ENCODE measurements at places on chromosomes 11 and 22.

GRCh38 chr22:38696606-38697424 is 3.9 kb downstream of the JOSD1 start:
- H3K36me3 ChIP-seq, result no peaks in the 10 kb centered on the region
- peak overlapping the region; percentile 88 for H3K27ac ChIP-seq
- peak overlapping the region; percentile 85 for H3K4me3 ChIP-seq
- H3K4me1 ChIP-seq, result peaks cover 33% of the 10 kb centered on the region

DNA sequence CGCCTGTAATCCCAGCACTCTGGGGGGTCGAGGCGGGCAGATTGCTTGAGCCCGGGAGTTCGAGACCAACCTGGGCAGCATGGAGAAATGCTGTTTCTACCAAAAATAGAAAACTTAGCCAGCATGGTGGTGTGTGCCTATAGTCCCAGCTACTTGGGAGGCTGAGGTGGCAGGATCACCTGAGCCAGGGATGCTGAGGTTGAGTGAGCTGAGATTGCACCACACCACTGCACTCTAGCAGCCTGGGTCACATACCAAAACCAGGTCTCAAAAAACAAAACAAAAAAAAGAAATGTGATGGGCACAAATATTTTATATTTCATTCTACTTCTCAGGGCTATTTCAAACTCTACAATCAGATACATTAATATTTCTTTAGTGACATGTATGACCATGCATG is 25.7 kb downstream of the TTC17 start:
- H3K4me1 ChIP-seq, result no peaks in the 10 kb centered on the region
- H3K27me3 ChIP-seq, result no peaks in the 10 kb centered on the region
- H3K36me3 ChIP-seq, result peaks cover 21% of the 10 kb centered on the region
- H3K27ac ChIP-seq, result no peak overlapping the region
- H3K4me3 ChIP-seq, result no peak overlapping the region
- DNase-seq, result no peak

DNA sequence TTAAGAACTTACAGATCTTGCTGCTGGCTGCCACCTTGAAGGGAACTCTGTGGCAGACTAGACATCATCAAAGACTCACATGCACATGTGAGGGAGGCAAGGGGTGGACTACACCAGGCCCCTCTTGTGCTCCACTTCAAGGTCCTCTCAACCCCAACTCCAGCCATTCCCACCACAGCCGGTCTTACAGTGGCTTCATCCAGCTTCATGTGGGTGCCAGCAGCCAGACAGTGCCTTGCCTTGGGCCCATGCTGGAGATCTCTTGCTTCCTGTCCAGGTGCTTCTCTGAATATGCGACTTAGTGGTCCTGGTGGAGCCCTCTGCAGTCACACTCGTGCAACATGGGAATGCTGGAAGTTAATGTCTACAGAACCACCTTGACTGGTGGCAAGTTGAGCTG is 44.6 kb upstream of the WNT7B start:
- no peak overlapping the region for H3K27ac ChIP-seq
- peaks cover 29% of the 10 kb centered on the region for H3K4me1 ChIP-seq
- no peaks in the 10 kb centered on the region for H3K36me3 ChIP-seq
- H3K27me3 ChIP-seq, result no peaks in the 10 kb centered on the region

DNA sequence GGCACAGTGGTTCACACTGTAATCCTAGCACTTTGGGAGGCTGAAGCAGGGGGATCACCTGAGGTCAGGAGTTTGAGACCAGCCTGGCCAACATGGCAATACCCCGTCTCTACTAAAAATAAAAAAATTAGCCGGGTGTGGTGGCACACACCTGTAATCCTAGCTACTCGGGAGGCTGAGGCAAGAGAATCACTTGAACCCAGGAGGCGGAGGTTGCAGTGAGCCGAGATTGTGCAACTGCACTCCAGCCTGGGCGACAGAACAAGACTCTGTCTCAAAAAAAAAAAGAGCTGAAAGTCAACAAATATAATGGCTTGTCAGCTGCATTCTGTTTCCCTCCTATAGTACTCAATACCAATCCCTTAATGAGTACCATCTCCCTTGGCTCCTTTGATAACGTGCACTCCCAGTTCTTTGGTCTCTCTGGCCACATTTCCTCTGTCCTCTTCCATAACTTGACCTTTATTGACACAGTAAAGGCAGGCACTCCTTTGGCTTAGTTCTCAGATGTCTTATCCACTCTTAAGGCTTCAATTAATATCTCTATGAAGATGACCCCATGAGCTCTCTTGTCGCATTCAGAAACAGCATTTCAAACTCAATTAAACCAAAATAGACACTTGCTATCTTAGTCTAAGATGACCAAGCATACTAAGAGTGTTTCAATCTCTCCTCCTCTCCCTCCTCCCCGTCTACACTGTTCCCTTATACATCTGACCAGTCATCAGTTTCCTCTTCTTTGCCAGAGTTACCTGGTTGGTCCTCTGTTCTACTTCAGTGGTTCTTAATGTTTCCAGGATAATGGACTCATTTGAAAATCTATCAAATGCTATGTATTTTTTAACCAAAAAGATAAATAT is 4.8 kb downstream of the MAPK1 start:
- no peaks in the 10 kb centered on the region for H3K36me3 ChIP-seq
- H3K27me3 ChIP-seq, result no peaks in the 10 kb centered on the region
- peaks cover 14% of the 10 kb centered on the region for H3K4me1 ChIP-seq
- no peak for DNase-seq
- no peak overlapping the region for H3K27ac ChIP-seq
- H3K4me3 ChIP-seq, result no peak overlapping the region

GRCh38 chr11:36350137-36350513 is 54.0 kb downstream of the PRR5L start:
- no peaks in the 10 kb centered on the region for H3K27me3 ChIP-seq
- no peaks in the 10 kb centered on the region for H3K36me3 ChIP-seq
- no peak for DNase-seq

DNA sequence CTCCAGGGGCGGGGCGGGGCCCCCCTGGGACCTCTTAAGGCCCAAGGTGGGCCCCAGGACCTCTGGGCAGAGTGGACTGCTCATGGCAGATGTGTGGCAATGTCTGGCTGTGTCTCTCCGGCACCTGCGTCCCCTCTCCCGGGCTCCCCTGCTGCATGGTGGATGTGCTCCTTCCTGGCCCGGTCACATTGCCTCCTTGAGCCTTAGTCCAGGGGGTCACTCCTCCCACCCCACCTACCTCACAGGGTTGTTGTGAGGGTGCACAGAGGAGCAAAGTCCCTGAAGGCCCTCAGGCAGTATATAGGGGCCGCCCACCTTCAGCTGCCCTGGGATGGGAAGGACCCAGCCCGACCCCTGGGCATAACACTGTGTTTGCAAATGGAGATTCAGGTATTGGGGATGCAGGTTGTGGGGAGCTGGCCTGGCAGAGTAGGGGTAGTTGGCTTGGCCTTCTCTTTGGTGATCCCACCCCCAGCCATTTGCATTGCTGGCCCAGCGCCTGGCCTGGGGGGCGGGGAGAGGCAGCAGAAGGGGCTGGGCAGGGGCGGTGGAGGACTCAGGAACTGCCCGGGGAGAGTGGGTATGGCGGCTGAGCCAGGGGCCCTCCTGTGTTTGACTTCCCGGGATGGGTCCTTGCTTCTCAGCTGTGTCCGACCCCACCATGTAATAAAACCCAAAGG is 11.3 kb downstream of the KCTD17 start:
- no peaks in the 10 kb centered on the region for H3K36me3 ChIP-seq
- no peak overlapping the region for H3K27ac ChIP-seq
- no peaks in the 10 kb centered on the region for H3K27me3 ChIP-seq

DNA sequence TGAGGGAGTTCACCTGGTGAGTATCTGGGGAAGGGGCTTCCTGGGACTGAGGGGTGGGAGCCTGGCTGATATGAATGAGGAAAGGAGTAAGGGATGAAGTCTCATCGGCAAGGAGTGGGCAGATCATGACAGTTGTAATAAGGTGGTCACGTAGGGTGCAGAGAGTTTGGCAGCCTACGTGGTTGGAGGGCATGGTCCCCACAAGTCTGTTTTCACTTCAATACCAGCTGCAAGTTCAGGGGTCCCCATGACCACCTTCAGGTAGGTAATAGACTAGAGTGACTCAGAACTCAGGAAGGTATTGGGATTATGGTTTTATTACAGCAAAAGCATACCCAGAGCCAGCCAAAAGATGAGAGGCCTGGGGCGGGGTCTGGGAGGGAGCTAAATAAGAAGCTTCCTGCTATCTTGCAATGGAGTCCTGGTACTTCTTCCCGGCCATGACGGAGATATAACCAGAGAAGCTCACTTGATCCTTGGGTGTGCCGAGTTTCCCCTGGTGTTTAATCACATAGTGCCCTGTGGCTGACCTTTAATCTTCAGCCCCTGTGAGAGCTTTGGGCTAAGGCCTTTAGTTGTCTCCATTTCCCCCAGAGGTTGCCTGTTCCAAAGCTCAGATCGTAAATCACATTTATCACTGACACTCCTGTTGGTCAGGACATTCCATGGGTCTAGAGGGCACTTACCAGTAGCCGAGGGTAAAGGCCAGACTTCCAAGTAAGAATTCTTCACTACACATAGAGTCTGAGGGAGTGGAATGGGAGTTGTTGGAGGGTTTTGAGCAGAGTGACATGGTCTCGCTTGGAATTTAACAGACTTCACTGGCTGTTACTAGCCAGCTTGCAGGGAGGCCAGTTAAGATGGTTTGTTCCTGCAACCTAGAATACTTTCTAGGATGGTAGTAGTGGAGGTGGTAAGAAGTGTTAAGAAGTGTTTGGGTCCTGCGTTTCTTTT is 9.1 kb downstream of the SLC3A2 start:
- no peak overlapping the region for H3K27ac ChIP-seq
- H3K4me3 ChIP-seq, result no peak overlapping the region
- DNase-seq, result peak; percentile 42
- peaks cover 5% of the 10 kb centered on the region for H3K4me1 ChIP-seq
- H3K36me3 ChIP-seq, result peaks cover 45% of the 10 kb centered on the region

GRCh38 chr11:134154441-134154840 is 69.3 kb downstream of the NCAPD3 start:
- no peaks in the 10 kb centered on the region for H3K4me1 ChIP-seq
- no peaks in the 10 kb centered on the region for H3K27me3 ChIP-seq
- DNase-seq, result no peak

DNA sequence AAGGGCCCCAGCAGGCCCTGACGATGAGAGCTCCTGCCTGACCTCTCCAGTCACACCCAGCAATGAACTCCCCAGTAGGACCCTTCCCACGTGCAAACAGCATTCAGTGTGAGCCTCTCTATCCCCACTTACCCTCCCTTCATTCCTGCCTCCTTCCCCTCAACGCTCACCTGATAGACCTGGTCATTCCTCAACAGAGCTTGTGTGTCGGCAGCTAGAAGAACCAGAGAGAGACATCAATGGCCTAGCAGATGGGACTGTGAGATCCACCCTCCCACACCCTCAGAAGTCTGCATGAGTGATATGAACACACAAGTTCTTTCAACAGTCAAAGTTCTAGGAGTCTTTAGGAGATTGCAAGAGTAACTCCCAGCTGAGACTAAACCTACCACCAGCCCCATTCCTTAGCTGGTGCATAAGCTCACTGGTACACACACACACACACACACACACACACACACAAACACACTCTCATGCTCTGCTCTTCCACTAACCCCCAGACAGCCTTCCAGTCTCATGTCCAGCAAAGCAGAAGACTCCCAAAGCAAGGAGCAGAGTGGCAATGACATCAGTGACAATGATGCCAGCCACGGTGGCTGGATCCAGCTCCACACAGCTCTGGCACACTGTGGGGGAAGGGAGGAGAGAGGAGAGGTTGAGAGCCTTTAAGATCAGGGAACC is 3.1 kb downstream of the CD3D start:
- H3K4me3 ChIP-seq, result no peak overlapping the region
- no peak for DNase-seq
- H3K36me3 ChIP-seq, result no peaks in the 10 kb centered on the region
- H3K27ac ChIP-seq, result no peak overlapping the region

Data from PC-3 (cell line).